CD4-positive, alpha-beta memory T cell (primary cell): ENCODE measurements at places on chromosomes 5 and 9. TPM values are rescaled to one million over a fixed set of nuclear protein-coding genes. Genes with fewer than 3 reads are reported as not detected.

TCERG1 gene
- total RNA-seq: 67.9 TPM

ESM1 gene
- total RNA-seq: 1.5 TPM

HAUS6 gene
- 20.9 TPM for total RNA-seq

KIF4B gene
- not detected for total RNA-seq

SLC34A1 gene
- 0.11 TPM for total RNA-seq

SGCD gene
- not detected for total RNA-seq

SYNPO gene
- 0.06 TPM for total RNA-seq

PCDHGC5 gene
- total RNA-seq: not detected

SLC45A2 gene
- total RNA-seq: not detected

CNTFR gene
- total RNA-seq: not detected

DNAH5 gene
- not detected for total RNA-seq

ADAMTS6 gene
- total RNA-seq: 1.8 TPM

PRSS3 gene
- total RNA-seq: not detected

FCHSD1 gene
- 110 TPM for total RNA-seq

DNA sequence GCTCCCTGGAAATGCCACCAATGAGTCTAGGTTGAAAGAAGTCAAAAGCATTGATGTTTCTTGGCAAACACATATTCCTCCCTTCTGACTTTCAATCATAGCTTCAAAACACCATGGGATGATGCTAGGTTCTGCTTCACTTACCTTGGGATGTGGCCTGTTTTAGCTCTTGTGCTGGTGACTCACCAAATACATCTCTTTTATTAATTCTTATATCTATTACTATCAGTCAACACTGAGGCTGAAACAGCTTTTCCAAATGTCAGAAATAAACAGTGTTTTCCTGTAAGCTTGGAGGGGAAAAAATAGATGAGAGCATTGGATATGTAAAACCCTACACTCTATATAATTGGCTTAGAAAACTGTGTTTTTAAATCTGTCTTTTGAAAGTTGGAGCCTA lies 245.4 kb upstream of the NREP start:
- no peak for DNase-seq

GRCh38 chr9:116928289-116928688 lies 241.2 kb downstream of the TRIM32 start:
- no peak for DNase-seq

- peak; percentile 61 for DNase-seq
These were observed 3.0 kb upstream of the UBE2R2 start for GRCh38 chr9:33813712-33814641.

- DNase-seq: no peak
These were observed 3.7 kb downstream of the MCTP1 start for GRCh38 chr5:95281226-95281625.

GRCh38 chr5:67165526-67166459 lies 30.8 kb downstream of the CD180 start:
- peak; percentile 82 for DNase-seq

DNA sequence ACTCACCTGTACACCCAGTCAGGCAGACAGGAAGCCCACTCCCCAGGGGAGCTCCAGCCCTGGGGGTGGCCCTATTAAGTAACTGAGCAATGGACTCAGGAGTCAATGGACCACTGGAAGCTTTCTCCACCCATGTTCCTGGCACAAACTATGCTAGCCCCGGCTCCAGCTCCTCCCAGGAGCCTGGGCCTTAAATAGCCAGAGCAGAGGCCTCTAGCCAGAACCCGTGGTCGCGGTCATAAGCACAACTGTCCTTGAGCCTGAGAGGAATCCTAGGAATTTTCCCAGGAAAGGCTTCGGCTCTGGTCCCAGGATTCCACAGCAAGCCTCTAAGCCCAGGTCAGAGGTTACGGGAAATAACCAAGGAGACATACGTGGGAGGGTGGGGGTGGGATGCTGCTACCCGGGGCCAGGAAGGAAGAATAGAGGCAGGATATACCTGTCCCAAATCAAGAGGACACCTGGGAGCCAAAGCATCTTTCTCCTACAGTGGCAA lies 5.5 kb downstream of the SEPTIN8 start:
- no peak for DNase-seq

- DNase-seq: peak; percentile 57
These were observed 1.3 kb downstream of the GPR150 start for GRCh38 chr5:95620870-95621838.

- no peak for DNase-seq
These were observed 17.9 kb downstream of the FER start for GRCh38 chr5:108765647-108766046.

GRCh38 chr5:143800715-143801114 lies 11.2 kb upstream of the HMHB1 start:
- no peak for DNase-seq

DNA sequence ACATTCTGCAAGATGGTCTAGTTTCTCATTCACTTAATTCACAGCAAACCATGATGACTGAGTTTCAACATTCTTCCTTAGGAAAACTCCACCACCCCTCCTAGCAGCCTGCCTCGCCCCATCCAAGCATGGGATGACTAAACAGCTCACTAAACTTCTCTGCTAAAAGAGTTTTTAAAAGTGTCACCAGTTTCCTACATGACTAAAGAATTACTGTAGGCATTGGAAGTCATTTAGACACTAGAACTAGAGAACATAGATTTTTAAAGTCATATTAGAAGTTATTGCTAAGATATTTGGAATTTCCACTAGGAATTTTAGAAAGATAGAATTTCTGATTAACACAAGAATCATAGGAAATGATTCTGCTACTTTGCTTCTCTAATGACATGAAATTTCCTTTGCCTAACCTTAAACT lies 5.5 kb upstream of the ESM1 start:
- DNase-seq: no peak

DNA sequence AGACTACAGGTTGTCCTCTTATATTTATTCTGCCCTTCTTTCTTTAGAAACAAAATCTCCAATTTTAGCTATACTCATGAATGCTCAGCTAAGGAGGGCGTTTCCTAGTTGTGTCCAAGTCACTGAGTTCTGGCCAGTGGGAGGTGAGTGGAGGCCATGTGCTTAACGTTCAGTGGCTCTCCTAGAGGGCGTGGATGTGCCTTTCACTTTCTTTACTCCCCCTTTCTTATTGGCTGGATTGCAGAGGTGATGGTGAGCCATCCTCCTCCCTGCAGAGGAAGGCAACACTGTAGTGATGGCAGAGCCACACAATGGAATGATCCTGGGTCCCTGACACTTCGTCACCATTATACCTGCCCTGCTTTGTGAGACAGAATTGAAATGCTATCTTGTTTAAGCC lies 54.6 kb downstream of the ALG2 start:
- DNase-seq: no peak

DNA sequence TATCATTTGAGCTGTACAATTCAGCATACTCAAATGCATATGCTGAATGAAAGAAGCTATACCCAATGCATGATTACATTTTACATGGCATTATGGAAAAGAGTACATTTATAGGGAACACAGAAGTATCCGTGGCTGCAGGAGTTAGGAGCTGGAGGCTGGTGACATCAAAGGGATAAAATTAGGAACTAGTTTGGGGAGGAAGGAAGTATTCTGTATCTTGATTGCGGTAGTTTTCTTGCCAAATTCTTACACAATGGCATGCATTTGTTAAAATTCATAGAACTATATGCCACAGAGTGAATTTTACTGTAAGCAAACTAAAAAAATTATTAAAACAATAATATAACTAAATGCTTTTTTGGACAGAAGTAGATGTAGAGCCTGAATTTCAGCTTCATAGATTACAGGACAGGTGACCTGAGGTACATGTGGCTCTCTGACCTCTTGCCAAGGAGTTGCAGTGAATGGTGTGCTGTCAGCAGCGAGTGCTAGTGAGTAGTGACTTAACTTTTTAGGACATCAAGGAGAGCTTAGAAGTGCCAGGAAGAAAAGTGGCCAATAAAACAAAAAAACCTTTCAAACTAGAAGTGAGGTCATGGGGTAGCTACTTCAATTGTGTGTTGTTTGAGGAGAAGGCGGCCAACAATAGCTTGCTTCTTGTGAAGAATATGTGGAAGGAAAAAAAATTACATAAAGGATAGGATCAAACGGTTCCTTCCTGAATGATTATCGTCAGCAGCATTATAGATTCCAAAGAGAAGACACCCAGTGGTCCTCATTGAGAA lies 514.9 kb upstream of the CLINT1 start:
- DNase-seq: no peak

- no peak for DNase-seq
These were observed 79.7 kb upstream of the SPDL1 start for GRCh38 chr5:169503886-169504285.

DNA sequence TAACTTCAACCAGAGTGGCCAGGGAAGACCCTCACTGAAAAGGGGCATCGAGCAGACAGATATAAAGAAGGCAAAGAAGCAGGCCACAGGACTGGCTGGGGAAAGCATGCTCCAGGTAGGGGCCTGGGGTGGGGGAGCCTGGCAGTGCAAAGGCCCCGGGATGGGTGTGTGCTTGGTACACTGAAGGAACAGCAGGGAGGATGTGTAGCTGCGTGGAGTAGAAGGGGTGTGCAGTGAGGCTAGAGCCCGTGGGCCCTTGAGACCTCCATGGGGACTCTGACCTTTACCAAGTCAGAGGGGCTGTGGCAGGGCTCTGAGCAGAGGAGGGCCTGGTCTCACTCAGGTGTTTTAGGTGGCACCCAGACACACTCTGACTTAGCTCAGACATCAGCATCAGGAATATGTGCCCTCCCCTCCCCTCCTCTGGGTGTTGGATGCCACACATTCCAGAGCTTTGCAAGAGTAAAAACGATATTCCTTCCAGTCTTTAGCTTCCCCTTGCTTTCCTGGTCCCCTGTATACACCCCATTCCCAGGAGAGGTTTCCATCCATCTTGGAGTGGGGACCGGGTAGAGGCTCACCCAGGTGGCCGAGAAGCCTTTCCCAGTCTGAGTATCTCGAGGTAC lies 7.6 kb downstream of the TRIM7 start:
- DNase-seq: no peak

- no peak for DNase-seq
These were observed 53.0 kb upstream of the DNAH5 start for GRCh38 chr5:13997514-13997913.

DNA sequence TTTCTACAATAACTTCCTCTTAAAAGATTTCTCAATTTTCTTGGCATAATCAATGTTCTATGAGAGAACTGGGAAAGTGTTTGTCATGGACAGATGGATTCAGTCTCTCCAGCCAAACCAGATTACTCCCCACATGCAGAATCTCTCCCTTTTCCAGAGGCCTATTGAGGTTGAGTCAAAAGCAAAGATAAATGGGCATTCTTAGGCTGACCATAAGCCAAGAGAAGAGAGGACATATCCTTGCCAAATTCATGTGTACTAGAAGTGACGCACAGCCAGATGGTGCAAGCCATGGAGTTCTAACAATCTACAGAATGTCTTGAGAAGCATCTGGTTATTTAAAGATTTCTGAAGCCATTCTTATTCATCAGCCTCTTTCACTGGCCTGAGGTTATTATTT lies 2115.0 kb downstream of the MAT2B start:
- DNase-seq: no peak

GRCh38 chr9:132424857-132425674 lies 15.1 kb downstream of the CFAP77 start:
- DNase-seq: no peak

- DNase-seq: no peak
These were observed 52.8 kb downstream of the ROR2 start for GRCh38 chr9:91897201-91897600.

- DNase-seq: no peak
These were observed 4.6 kb upstream of the GLE1 start for GRCh38 chr9:128499920-128500319.

DNA sequence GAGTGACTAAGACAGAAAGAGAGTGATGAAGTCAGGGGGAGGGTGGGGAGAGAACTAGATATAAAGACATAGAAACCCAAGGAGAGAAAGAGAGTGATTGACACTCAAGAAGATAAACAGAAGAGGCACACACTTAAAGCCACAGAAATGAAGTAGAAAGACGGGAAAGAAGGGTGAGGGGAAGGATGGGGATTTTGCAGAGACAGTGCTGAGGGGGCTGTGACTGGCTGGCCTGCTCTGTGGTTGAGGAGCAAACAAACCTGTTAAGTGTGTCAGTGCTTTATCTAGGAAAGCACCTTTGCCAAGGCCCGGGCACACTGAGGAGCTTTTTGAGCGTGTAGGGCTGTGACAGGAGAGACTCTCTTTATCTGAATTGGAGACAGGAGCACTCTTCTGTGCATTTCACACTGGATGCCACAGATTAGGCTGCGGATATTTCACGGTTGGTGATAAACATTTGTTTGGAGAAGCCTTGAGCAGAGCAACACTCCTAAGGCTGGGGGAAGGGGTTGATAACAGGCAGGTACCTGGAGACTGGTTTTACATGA lies 109.1 kb downstream of the DOCK2 start:
- no peak for DNase-seq

DNA sequence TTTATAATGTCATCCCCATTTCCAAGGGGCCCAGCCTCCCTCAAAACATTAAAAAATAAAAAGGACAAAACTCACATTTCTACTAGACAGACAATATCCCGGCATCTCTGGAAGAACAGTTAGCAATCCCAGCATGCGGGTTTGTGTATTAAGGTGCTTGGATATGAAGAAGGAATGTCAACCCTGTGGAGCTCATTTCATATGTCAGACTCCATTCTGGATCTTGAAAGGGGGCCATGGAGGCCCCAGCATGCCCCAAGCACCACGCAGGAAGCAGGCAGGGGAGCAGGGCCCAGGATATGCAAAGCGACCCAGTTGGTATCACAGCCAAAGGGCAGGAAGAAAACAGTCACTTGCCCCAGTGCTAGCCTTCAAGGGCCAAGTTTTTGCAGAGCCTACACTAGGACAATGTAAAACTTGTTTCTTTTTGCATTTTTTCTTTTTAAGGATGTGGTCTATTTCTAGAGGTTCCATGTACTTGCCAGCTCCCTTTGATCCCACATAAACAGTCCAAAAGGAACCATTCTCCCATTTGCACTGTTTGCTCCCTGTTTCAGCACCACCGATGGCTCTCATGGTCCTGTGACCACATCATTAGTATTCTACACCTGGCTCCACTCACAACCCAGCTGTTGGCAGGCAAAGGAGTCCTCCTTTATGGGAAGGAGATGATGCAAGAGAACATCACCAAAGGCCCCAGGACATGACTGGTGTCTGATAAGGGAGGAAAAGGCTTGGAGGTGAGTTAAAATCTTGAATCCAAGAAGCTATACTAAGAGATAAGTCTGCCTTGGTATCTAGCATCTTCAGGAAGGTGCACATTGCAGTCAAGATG lies 58.3 kb downstream of the FGF1 start:
- no peak for DNase-seq

DNA sequence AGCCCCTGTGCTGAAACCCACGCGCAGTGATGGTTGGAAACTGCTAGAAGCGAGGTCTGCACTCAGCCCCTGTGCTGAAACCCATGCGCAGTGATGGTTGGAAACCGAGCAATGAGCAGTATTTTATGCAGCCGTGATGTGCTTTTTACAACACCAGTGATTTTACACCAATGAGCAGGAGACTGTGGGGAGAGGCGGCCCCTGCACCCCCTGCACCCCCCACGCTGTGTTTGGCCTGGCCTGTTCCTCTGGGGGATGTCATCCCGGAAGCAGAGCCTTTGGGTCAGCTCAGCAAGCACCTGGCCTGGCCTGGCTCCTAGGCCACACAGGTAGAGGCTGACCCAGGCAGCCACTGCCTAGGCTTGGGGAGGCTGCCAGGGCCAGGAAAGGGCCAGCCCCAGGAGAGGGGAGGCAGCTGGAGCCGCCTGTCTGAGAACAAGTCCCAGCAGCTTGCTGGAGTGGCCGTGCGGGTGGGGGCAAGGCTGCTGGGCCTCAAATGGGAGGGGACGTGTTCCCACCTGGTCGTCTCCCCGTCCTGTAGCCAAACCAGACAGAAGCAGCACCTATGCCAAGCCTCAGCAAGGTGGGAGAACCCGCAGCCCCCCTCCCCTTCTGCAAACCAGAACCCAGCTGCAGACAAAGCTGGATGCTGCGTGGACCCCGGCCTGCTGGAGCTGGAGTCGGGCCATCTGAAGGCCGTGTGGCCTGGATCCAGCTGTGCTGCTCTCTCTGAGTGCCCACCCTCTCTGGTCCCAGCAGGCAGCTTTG lies 46.8 kb downstream of the DBH start:
- no peak for DNase-seq
